ENCODE measurements at places on chromosomes 5 and 9.

GRCh38 chr9:110604171-110604601, 24.6 kb upstream of the SVEP1 start:
- DNase-seq: no peak

DNA sequence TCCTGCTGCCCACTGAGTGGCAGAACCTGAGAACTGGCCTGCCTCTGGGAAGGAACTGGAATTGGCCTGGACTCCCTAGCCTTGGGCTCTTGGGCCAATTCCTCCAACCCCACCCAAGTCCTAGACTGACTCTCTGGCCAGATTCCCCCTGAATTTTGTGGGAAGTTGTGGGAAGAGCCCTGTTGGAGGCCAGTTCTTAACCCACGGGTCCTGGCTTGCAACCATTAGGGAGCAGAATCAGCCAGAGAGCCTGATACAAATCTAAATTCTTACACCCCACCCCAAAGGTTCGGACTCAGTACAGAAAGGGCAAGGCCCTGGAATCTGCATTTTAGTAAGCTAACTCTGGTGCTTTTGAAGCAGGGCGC, 125.3 kb upstream of the SLC25A48 start:
- DNase-seq: no peak

DNA sequence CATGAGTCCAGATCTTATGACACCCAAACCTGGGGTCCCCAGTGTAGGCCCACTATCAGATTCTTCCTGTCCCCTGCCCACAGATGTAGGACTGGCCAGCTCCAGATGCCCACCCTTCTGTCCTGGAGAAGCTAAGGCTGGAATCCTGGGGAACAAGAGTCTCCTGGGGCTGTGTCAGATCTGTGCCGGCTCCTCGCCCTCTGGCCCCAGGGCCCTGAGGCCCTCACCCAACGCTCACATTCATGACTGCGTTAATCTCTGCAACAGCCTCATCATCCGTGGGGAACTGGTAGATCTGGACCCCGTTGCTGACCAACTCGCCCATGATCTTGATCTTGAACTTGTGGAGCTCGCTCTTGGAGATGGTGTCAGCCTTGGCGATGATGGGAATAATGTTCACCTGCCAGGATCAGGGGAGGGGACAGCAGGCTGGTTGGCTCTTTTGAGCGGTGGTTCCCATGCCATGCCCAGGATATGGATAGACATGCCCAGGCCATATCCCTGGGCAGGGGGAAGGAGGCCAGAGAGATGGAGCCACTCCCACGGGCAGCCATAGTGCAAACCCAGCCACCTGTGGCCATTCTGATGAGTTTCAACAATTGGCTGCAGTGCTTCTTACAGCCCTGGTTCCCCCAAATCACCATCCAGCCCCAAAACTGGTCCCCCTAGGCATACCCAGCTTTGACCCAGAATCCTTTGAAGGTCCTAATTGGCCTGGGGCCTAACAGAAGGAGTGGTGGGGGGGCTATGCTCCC, 14.6 kb downstream of the SEPTIN8 start:
- DNase-seq: no peak

DNA sequence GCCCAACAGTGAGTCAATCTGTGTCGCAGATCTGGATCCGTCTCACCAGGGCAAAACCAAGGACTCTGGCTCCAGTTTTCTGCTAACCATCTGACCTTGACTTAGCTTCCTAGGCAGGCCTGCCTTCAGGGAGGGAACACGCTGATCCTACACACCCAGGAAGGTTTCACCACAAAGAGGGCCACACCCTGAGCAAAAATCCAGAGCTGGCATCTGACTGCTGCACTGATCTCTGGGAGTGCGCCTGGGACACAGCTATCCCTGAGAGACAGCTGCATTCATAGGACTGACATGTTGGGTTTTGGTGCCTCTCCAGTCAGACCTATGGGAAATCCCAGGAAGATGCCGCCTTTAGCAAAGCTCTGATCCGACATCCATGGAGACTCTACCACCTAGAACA, 47.5 kb downstream of the CDK5RAP2 start:
- no peak for DNase-seq

GRCh38 chr5:67089200-67089725, 107.3 kb downstream of the CD180 start:
- DNase-seq: no peak

GRCh38 chr9:5185220-5185840, at the start of gene INSL6:
INSL6 (minus strand) TSS chr9:5185639; CDS start chr9:5185602, 37 bp downstream.
- no peak for DNase-seq

GRCh38 chr5:39031041-39031440, 43.2 kb downstream of the RICTOR start:
- no peak for DNase-seq

- no peak for DNase-seq
Observed at GRCh38 chr5:59099270-59099994, 516.6 kb downstream of the RAB3C start.

- DNase-seq: no peak
Observed at GRCh38 chr5:180072556-180072955, 997 bp upstream of the RNF130 start.

DNA sequence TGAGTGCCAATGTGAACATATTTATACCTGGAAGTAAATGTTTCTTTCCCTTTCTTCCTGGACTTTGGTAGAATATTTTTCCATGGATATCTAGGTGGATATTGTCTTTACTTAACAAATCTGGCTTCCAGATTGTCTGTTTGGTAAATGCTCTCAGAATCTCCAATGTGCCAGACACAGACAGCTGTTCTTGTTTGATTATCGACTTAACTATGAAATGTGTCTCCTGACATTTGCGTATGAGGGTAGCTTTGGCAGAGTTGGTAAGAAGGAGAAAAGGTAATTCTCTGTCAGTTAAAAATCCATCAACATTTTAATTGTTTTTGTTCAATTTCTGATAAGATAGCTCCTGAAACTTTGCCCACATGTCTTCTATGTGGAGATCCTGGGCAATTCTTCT, 196.4 kb upstream of the NUDT12 start:
- no peak for DNase-seq

DNA sequence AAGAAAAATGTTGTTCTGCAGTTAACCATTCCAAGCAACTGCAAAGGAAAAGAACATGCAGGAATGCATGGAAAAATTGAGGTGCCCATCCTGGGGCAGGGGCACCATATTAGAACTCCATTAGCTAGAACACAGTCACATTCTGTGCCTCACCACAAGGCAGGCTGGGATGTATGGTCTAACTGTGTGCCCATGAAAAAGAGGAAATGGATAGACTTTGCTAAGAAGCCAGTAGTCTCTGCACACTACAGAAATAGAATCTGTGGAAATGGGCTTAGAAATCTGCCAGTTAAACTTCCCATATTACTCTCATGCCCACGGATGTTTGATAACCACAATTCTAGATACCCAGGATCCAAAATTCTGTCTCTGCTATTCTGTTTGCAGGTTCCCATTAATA, 423.8 kb upstream of the SMARCA2 start:
- DNase-seq: no peak

DNA sequence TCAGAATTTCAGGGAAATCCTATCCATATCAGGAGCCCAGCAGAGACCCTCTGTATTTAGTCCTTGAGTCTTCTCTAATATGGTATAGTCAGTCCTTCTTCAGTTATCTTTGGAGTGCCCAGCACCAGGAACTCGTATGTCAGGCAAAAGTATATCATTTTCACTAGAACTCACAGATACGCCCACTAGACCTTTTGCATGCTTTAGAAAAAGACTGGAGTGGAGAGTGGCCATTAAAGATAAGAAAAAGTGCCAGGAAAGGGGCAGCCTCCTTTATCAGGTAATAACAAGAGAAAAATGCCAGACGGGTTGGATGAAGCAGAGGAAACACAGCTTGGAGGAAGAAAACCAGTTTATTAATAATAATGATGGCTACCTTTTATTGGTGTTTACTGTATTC, 63.5 kb downstream of the GPR21 start:
- DNase-seq: no peak

- no peak for DNase-seq
Observed at GRCh38 chr5:122727112-122727541, 47.8 kb upstream of the SNX2 start.

DNA sequence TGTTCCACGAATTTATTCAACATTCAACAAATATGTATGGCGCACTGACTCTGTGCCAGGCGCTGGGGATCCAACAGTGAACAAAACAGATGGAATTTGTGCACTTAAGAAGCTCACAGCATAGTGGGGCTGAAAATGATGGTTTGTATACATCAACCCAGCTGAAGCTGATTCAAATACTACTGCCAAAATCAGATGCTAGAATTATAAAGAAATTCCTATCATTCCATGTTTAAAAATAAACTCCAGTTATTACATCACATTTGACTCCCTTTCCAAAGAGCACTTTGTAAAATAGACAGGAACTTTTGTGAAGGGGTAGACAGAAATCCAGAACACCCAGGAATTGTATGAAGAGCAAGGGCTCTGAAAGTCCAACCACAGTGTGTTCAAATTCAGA, 54.1 kb downstream of the ZNF608 start:
- DNase-seq: no peak

- no peak for DNase-seq
Observed at GRCh38 chr5:150068472-150068871, 17.9 kb downstream of the CSF1R start.

DNA sequence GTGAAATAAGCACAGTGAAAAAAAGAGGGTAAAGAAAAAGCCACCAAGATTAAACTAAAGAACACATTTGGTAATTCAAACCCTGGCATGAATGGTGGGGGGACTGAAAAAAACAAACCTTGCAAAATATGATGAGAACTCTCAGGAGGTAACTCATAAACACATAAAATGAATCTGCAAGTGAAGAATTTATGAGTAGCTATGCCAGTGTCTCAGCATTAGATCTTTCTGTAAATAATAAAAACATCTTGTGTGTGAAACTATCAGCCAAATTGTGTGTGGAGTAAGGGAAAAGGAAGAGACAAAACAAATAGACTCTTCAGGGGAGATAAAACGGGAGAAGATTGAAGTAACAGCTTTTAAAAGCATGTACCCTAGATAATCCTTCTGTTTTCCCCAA, 129.6 kb upstream of the SPEF2 start:
- DNase-seq: no peak

DNA sequence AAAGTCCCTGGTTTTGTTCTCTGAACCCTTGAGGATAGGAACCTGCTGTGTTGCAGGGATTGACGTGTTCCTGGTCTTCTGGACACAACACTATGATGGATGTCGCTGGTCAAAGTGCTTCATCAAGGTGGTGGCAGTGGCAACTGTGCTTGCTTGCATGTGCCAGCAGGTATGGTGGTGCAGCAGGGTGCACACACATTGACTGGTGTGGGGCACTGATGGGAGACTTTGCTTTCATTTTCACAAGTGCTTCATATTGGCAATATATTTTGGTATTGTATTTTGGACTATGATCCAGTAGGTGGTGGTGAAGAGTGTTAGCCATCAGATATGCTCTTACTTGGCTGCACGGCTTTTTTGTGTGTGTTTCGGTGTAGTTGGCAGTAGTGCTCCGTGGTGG, 479.8 kb upstream of the CTNND2 start:
- DNase-seq: no peak

GRCh38 chr9:80873861-80874260, 815.5 kb downstream of the TLE1 start:
- no peak for DNase-seq

DNA sequence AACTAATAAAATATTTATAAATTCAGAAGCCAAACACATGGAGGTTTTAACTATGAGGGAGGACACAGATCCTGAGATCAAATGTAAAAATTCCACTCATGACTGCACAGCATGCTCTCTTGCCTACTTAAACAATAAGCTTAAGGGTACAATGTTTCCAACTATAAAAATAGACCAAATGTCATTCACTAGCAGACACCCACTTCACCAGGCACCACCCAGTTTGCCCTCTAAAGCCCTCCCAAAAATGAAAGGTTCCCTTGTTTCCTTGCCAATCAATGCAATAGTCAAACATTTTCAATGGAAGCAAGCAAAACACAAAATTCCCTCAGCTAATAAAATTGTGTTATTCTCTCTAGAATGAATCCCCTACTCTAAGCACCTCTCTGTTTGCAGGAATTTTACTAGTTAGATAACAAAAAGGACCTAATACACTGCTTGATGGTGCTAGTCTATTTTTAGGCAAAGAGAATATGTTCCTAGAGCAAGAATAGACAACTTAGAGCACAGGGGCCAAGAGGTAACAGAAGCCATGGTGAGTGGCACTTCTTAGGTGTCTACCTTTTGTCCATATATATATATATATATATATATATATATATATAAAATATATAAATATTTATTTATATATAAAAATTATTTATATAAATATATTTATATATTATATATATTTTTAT, 135.3 kb downstream of the HOMER1 start:
- no peak for DNase-seq

GRCh38 chr5:94754824-94755223, 136.4 kb downstream of the SLF1 start:
- DNase-seq: no peak

GRCh38 chr5:137101544-137101943, 397.6 kb downstream of the SPOCK1 start:
- DNase-seq: no peak

Data from GOT3 (cell line).